NCI-H82 (cell line): ENCODE measurements at places on chromosomes 16 and 17.
A peak's percentile ranks its signal among the peaks of the same experiment; 100 is the strongest.

DNA sequence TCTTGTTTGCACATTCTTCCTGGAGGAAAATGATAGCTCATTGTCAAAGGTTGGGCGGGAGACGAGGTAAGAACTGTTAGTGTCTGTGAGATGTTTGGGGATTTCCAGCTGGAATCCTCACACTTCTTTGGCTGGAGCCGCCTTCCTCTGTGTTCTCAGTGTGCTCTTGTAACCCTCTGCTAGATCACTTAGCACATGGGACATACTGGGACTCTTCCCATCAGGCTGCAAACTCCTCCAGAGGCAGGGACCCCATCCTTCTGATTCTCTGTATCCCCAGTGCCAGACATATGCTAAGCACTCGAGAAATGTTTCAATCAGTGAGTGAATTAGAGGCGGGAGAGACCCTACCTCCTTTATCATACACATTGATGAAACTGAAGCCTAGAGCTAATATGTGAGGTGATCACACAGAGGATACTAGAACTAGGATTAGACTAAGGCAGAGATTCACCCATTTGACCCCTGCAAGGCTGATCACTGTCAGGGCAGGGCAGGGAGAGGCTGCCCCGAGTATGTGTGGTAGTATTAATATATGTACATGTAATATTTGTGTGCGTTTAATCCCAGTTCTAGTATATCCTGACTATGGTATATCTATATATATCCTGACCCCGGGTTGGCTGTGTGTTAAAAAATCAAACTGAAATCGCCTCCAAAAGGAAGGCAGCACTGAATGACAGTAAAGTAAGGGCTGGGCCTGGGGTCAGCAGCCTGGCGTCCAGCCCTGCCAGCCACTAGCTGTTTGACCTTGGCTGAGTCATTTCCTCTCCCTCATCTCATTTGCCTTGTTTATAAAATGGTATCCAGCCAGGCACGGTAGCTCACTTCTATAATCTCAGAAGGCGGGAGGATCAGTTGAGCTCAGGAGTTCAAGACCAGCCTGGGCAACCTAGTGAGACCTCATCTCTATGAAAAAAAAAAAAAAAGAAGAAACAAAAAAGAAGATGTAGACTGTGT, 75.5 kb upstream of the TBX2 start:
- DNase-seq = no peak

DNA sequence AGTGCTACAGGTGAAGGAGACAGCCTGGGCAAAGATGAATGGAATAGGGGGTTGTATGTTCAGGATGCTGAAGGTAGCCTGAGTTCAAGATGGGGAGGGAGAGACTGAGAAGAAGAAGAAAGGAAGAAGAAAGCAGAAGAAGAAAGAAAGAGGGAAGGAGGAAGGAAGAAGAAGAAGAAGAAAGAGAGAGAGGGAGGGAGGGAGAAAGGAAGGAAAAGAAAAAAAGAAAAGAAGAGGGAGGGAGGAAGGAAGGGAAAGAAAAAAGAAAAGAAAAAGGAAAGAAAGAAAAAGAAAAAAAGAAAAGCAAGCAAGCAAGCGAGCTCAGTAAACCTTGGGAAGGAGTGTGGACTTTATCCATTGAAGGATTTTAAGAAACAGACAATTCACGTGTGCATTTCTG, 7.8 kb downstream of the CCDC42 start:
- DNase-seq = no peak

DNA sequence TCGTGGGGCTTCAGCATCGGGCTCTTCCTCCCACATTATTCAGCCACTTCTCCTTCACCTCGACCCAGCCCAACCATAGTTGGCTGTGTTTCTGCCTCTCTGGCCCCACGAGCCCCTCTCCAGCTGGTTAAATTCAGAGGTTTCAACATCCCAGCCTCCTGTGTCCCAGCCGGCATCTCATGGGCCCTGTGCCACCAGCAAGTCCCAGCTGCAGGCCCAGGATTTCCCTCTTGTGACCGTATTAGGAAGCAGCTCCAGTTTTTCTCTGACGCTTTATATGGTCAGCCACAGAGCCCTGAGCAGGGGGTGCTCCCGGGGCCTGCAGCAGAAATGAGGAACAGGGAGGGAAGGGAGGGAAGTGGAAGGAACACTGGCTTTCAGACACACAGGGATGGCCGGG, 27.4 kb downstream of the MYH11 start:
- DNase-seq = peak; percentile 8

DNA sequence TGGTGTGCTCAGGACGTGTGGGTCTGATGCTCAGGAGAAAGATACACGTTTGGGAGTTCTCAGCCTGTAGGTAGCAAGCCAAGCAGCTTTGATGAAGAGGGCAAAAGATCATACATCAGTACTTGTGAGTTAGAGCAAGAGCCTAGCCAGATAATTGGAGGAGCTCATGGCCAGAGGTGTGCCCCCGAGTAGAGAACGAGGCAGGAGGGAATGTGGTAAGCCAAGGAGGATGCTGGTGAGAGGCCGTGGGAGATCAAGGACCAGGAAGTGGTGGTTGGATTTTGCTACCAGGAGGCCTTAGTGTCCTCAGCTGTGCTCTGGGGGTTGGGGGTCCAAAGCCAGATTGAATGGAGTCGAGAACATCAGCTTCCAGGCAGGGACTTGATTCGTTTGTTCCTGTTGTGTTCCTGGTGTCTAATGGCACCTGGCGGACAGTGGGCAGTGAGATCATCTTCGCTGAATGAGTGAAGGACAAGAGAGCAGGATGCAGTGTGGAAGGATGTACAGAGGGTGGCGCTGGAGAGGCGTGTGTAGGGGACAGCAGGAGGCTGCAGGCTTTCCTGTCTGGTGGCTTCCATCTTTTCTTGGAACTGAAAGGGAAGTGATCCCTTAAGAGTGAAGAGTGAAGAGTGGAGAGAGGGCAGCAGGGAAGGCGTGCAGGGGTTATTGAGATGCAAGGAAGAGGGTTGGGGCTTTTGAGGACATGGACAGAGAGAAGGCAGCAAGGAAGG, 11.6 kb downstream of the FBXL19 start:
- peak; percentile 65 for DNase-seq

DNA sequence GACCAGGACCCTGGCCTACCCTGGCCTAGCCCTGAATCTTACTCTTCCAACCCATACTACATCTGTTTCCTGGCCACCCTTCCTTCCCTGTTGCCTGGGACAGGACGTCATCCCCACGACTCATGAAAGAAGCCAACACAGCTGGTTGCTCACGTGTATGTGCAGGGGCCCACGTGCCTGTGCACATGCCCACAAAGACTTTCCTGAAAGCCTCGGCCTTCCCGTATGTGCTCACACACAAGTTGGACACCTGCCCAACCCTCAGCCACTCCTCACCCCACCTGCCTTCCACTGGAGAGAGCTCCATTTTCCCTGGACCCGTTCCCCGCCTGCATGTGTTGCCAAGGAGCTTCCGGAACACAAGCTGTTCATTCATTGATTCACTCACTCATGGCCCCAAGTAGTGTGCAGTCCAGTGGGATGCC, 7.0 kb downstream of the PLXDC1 start:
- DNase-seq = no peak

GRCh38 chr16:21279501-21279900, 1.4 kb upstream of the CRYM start:
- no peak for DNase-seq

DNA sequence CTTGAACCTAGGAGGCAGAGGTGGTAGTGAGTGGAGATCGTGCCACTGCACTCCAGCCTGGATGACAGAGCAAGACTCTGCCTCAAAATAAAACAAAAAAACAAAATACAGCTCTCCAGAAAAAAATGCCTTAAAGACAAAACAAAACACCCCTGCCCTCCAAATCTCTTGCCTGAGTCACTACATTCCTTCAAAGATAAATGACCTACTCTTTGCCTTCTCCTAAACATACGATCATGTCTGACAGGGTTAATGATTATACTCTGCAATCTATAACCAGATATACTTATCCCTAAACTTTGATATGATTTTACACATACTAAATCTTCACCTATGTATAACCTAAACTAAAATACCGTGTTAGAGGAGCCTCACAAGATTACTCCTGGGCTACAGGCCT, 1.4 kb upstream of the SETD6 start:
- no peak for DNase-seq

DNA sequence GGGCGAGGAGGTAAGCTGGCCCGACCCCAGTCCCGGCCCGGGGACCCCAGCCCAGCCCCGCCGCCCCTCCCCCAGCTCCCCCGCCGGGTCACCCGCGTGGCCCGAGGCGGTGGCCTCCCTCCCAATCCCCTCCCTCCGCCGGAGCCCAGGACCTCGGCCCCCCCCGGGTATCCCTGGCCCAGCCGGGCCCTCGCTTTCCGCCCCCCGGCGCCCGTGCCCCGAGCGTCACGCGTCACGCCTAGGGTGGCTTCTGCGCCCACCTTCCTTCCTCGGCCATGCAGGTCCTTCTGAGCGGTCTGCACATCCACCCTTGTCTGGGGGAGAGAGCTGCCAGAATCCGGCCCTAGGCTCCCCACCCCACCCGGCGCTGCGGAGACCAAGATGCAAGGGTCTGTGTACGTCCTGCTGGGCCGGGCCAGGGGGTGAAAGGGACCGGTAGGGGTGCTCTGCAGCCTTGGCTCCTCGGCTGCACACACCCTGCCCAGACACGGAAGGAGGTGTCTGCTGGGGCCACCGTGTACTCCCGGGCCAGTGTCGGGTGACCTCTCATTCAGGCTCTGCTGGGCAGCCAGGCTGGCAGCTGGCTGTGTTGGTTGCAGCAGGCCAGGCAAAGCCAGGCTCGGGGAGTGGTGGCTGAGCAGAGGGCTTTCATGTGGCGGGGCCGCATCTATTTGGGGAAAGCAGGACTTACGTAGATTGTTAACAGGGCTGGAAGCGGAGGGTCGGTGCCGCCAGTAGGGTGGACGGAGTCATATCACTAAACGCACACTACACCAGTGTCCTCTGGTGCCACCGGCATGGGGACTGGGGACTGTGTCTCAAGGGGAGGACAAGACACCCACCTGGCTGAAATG, 754 bp downstream of the RAB11FIP4 start:
- DNase-seq = peak; percentile 48

DNA sequence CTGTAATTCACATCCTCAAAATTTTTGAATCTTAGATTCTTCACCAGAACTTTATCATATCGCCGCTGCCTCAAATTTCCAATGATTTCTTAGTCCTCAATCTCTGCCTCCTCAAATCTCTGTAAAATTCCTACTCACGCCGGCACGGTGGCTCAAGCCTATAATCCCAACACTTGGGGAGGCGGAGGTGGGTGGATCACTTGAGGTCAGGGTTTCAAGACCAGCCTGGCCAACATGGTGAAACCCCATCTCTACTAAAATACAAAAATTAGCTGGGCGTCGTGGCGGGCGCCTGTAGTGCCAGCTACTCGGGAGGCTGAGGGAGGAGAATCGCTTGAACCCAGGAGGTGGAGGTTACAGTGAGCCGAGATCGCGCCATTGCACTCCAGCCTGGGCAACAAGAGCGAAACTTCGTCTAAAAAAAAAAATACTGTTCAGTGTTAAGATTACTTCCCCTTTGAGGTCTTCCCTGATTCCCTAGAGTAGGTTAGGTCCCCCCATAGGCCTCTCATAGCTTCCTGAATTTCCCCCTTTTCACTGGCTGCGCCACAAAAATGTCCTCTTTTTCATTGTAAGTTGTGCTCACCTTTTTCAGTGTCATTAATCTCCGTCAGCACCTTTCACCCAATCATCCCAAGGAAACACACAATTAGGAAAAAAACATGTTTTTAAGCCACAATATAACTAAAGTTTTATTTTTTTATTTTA, 919 bp upstream of the CBX1 start:
- no peak for DNase-seq

DNA sequence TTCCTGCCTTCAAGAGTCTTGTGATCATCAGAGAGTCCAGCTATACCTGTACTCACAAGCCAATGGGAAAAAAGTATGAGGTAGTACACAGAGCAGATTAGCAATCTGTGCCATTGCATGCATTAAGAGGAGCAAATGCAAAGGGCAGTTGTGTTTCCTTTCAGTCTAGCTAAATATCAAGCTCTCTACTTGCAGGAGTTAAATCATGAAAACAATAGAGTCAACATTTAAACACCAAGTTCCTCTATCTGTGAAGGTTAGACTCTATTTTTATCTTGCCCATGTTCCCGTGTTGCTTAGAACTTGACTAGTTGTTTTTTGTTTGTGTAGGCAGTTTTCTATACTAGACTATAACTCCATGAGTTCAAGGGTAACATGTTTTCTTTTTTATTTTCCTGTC, 4.7 kb upstream of the FAM20A start:
- no peak for DNase-seq

DNA sequence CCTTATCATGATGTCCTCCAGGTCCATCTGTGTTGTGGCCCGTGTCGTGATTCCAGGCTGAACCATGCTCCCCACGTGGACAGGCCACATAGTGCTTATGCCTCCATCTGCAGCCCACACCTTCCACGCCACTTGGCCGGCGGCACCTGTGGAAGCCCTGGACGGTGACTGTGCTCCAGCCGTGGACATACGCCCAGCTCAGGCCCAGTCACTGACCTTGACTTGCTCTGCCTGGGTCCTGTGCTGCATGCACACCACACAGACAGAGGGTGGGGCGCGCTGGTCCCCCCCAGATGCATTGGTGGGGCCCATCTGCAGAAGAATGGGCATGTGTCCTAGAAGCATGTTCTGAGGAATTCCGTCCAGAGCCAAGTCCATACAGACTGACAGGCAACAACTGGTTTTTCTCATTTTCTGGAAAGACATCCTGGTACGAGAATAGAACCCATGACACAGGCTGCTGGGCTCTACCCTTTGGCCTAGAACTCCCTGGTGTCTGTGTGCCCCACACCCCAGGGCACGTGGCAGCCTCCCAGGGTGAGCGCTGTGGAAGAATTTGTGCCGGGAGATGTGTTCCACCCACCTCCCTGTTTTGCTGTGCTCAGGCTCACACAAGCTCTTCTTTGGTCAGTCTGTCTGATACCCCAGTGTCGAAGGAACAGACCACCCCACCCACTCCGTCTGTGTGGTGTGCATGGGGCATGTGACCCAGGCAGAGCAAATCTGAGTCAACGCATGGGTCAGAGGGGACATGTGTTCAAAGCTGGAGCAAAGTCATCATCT, 39.5 kb downstream of the GPT2 start:
- no peak for DNase-seq
